ENCODE measurements at places on chromosomes 4 and X.

DNA sequence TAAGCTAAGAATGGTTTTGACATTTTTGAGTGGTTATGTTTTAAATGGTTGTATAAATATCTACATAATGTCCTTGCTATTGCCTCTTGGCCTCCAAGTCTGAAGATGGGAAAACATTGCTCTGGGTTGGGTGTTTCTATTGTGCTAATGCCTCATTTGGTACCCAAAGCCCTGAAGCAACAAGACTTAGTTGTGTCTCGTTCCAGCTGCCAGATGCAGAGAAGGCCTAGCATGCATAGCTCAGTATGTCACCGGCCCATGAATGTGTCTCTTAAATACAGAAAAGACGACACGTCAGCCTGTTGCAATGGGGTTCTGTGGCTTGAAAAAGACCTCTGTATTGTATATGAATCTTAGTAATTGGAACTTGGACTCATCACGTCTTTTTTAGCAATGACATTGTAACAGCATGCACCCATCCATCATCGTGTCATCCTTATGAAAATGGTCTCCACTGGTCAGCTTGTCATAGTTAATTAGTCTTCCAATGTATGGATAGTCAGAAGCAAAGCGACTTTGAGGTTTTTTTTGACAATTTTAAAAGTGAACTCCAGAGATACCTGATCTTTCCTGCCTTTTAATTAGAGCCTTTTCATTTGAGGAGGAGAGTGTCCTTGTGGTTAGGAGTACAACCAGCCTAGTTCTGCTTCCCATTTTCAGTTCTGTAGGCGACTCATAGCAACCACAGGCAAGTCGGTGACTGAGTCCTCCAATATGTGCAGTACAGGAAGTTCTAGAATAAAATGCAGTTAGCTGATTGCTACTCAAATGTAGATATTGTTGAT lies 126.4 kb upstream of the GATB start:
- no peak for DNase-seq

DNA sequence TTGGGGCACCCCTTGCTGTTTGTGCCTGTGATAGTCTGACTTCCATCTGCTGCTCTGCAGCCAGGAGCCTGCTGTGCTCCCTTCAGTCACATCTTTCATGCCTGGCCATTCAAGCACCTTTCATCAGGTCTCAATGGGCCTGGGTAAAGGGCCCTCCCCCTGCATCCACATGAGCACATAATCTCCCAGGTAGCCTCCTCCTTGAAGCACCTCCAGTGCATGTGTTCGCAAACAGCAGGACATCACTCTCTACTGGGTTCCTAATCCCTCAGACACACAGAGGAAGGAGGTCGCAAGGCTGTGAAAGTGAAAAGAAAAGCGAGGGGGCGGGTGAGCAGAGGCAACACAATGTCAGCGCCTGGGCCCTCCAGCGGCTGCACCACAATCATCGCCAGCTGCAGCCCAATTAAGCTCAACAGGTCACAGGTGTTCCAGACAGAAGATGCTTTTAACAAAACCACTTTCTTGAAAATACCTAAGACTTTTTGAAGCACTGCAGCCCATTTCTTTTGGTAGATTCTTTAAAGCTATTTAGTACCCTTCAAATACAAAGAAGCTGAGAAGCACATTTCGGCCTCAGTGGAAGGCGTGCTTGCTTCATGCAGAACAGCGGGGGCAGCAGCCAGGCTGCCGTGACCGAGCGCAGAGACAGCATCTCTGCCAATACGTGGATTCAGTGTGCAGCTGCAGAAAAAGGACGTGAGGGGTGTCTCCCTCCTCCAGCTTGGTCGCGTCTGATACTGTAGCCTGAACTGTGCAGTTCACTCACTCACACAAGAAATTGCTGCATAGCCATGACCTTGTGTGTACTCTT lies 92.2 kb upstream of the SPRY1 start:
- DNase-seq: no peak

GRCh38 chr4:11428231-11428898 lies at the start of gene HS3ST1:
HS3ST1 (minus strand) TSS chr4:11428894; CDS start chr4:11400005, 28,889 bp downstream.
- no peak for DNase-seq

- DNase-seq: no peak
Observed at GRCh38 chr4:61200187-61200915, at the start of gene ADGRL3. ADGRL3 (plus strand) TSS chr4:61200326.

GRCh38 chr4:161225327-161225726 lies 938.5 kb downstream of the FSTL5 start:
- no peak for DNase-seq

GRCh38 chrX:100975212-100975611 lies 5.7 kb downstream of the ARL13A start:
- DNase-seq: no peak

- no peak for DNase-seq
Observed at GRCh38 chr4:185797018-185797417, 15.0 kb downstream of the SORBS2 start.

GRCh38 chr4:98467627-98468072 lies 190.8 kb downstream of the TSPAN5 start:
- DNase-seq: no peak

- no peak for DNase-seq
Observed at GRCh38 chr4:66489783-66490452, 819.6 kb upstream of the EPHA5 start.

DNA sequence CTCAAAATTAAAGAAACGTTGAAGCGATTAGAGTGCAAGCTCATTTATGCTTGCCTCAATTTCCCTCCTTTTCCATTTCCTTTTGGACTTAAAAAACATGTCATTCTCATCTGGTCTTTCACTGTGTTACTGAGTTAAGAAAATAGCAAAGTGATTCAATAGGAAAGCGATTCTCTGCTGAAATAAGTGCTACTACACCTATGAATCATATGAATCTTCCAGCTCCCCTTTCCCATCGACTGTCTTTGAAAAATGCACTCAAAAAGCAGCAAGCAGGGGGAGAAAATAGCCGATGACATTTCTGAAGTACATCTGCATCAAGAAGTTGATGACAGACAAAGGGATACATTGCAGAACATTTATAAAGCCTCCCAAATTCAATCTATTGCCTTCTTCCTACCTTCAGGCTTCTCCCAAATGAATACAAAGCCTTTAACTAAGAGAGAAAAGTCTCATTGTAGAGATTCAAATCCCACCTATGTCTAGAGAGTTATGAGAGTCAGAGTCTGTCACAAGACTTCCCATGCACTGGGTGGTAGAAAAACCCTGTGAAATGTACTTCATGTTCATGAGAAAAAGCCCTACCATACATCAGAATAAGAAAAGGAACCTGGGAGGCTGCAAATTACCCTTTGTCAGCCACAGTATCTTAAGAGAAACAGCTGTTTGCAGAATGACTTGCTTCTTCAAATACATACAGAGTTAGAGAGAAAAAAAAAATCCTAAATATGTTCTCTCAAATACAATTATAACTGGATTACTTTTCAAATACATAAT lies 78.9 kb downstream of the MBNL3 start:
- no peak for DNase-seq

DNA sequence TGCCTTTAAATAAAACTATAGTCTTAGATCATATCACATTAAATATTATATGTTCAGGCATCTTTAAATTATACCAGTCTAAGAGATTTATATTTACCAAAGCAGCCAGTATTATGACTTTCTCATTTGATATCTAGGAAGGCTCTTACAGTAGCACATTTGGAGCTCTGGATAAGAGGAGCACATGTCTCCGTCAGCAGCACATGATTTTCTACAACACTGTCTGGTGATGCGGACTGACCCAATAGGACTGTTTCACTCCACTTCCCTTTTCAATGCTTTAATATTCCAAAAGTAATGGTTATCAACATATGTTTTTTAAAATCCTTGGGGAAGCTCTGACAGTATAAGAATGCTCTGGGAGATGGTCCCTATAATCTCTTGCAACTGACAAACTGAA lies 61.5 kb downstream of the HAUS3 start:
- no peak for DNase-seq

GRCh38 chr4:106316773-106317409 lies 541 bp downstream of the AIMP1 start:
- no peak for DNase-seq

- no peak for DNase-seq
Observed at GRCh38 chr4:66246643-66247042, 576.4 kb upstream of the EPHA5 start.

DNA sequence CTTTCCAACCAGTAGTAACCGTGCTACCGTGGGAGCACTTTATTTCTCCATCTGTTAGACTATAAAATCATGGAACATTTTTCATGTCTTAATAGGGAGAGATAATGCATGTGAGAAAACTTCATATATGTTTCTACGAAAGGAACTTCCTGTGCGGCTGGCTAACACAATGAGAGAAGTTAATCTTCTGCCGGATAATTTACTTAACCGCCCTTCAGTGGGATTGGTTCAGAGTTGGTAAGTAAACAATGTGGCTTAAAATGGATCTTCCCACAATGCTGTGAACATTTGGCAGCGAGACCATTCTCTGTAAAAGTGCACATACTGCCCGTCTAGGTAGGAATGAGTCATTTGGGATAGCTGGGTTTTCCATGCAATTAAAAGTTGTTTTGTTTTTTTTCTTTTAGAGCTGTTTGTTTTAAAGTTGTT lies 29.6 kb downstream of the PDK3 start:
- no peak for DNase-seq

GRCh38 chr4:75708218-75708691 lies 16.1 kb upstream of the USO1 start:
- no peak for DNase-seq

DNA sequence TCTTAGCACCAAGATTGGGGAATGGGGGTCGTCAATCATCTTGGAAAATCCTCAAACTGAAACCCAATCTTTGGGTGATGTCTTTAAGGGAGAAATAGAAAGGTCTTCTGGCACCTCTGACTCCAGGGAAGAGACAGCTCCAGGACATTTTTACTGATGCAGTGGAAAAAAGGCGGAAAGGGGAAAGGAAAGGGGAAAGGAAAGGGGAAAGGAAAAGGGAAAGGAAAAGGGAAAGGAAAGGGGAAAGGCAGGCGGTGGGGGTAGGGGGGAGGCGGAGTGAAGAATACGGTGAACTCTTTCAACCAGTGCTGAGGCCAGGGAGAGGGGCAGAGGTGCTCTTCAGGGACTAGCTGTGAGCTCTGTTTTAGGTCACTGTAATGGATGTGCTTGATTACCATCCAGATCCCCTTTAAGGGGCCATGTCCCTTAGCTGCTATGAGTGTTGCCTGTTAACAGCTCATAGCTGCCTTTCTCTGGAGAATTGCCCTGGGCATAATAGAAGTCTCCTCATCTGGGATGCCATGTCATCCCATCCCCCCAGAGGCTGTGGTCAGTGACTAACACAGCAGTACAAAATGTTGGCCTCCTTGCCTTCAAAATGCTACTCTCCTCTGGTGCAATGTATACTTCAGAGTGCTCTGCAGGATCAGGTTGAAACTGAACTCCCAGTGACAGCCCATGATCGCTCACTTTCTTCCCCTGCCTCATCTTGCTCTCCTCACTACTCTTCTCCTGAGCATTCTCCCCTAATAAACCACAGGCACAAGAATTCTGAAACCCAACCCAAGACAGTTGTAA lies 92.4 kb upstream of the AP1S2 start:
- no peak for DNase-seq

GRCh38 chr4:127327491-127327890 lies 305.3 kb upstream of the INTU start:
- no peak for DNase-seq

DNA sequence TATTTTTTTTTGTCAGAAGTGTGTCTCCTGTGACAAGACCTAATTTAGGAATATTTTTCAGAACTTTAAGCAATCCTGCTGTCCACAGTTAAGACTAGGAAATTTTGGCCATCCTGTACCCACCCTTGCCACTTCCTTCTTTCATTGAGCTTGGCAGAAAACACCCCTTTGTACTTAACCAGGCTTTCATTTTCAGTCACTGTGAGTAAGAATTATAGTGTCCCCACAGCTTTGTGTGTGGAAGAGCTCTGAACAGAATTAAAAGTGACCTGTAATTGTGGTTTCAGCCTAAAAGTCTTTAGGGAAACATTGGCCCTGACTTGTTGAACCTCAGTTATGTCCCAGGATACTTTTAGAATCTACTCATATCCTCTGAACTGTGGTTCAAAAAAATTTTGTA lies 153.7 kb upstream of the BMP3 start:
- DNase-seq: no peak

DNA sequence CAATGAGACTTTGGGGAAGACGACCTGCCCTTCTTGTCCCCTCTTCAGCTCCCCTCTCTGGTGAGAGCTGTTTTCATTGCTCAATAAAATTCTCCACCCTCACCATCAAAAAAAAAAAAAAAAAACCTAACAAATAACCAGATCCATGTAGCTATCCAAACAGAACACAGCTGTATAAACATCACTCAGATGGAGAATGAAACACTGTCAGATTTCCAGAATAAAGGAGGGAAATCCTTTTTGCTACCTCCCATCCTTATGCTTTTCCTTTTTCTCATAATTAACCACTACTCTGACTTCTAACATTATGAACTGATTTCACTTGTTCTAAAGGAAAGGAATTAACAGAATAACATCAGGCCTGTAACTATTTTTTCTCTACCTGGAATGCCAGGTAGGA lies 155.6 kb downstream of the PPP4R3C start:
- no peak for DNase-seq

DNA sequence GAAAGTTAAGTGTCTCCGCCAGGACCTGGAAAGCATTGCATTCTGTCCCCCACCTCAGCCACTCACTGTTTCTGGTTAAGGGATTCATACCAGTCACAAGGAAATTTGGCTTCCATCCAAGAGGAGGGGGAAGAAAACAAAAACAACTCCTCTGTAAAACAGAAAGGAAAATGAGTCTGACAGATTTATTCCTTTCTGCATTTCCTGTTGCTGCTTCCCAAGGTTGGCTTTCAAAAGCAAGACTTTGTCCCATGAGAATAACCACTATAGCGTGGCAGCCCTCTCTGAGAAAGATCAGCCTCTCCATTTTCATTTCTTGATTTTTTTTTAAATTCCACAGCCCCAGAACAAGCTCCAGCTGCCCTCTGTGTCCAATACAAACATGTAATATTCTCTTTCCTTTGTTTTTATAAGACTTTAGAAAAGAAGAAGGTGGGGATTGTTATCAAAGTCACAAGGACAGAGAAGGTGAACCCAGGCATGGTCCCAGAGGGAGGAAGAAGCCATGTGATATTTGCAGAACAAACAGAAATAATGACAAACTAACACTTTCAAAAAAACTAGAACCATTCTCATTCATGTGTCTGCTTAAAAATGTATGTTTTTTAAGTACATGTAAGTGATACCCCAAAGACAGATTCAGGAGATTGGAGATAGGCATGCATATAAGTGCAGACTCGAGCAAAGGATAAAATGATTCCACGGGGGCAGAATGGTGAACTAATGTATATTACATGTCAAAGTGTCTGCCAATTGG lies 90.7 kb upstream of the DCLK2 start:
- no peak for DNase-seq

DNA sequence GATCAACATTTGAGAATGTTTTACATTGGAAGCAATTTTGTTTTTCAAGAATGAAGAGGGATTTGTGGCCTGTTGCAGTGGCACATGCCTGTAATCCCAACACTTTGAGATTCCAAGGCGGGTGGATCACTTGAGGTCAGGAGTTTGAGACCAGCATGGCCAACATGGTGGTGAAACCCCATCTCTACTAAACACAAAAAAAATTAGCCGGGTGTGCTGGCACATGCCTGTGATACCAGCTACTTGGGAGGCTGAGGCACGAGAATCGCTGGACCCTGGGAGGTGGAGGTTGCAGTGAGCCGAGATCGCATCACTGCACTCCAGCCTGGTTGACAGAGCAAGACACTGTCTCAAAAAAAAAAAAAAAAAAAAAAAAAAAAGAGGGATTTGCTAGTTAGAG lies 127.8 kb downstream of the RPA4 start:
- no peak for DNase-seq
